Cortex of kidney (tissue), 1 donor: ENCODE measurements at places on chromosomes 2 and 18.

DNA sequence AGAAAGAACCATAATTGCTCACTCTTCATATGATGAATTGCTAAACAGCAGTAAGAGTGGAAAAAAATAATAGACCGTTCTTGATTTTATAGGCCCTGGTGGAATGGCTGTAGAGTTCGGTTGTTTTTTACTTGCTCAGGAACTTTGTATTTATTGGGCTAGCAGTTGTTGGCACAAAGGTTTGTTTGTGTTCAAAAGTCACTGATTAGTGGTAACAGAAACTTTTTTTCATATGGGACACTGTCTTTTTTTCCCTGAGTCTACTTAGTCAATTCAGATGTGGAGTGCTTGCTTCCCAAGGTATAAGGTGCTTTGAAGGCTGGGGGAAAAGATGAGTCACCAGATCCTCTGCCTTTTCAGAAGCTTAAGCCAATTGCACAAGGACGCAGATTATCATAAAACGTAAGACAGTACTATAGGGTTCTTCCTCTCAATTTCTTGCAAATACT is 25.8 kb downstream of the PHLPP1 start:
- DNase-seq, result no peak

GRCh38 chr2:168180914-168181313 is 66.5 kb downstream of the STK39 start:
- no peak for DNase-seq

GRCh38 chr2:231514951-231515297 is 15.3 kb downstream of the NMUR1 start:
- no peak for DNase-seq

- no peak for DNase-seq
Measured at GRCh38 chr2:8539743-8540551, 141.9 kb upstream of the ID2 start.

- DNase-seq, result no peak
Measured at GRCh38 chr2:75416420-75417342, 144.1 kb downstream of the EVA1A start.

DNA sequence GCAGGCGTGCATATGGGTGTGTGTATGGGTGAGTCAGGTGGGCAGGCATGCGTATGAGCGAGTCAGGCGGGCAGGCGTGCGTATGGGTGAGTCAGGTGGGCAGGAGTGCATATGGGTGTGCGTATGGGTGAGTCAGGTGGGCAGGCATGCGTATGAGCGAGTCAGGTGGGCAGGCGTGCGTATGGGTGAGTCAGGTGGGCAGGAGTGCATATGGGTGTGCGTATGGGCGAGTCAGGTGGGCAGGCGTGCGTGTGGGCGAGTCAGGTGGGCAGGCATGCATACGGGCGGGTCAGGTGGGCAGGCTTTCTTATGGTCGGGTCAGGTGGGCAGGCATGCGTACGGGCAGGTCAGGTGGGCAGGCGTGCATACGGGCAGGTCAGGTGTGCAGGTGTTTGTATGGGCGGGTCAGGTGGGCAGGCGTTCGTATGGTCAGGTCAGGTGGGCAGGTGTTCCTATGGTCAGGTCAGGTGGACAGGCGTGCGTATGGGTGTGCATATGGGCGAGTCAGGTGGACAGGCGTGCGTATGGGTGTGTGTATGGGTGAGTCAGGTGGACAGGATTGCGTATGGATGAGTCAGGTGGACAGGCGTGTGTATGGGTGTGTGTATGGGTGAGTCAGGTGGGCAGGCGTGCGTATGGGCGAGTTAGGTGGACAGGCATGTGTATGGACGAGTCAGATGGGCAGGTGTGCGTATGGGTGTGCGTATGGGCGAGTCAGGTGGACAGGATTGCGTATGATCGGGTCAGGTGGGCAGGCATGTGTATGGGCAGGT is 28.7 kb upstream of the KLF11 start:
- DNase-seq, result no peak

GRCh38 chr2:226002438-226002837 is 602.9 kb downstream of the NYAP2 start:
- DNase-seq, result no peak

GRCh38 chr18:23105030-23105429 is 30.3 kb upstream of the CABLES1 start:
- no peak for DNase-seq
